ENCODE measurements at places on chromosomes 6 and 20.
A peak's percentile ranks its signal among the peaks of the same experiment; 100 is the strongest.

- no peaks in the 10 kb centered on the region for H3K36me3 ChIP-seq
- no peak overlapping the region for H3K4me3 ChIP-seq
- no peak overlapping the region for H3K27ac ChIP-seq
- no peaks in the 10 kb centered on the region for H3K27me3 ChIP-seq
- DNase-seq = no peak
Measured at GRCh38 chr6:49052901-49053300, 410.2 kb downstream of the MMUT start.

- peaks cover 5% of the 10 kb centered on the region for H3K4me1 ChIP-seq
- no peaks in the 10 kb centered on the region for H3K27me3 ChIP-seq
- DNase-seq = no peak
Measured at GRCh38 chr6:119895626-119896025, 546.1 kb upstream of the MAN1A1 start.

DNA sequence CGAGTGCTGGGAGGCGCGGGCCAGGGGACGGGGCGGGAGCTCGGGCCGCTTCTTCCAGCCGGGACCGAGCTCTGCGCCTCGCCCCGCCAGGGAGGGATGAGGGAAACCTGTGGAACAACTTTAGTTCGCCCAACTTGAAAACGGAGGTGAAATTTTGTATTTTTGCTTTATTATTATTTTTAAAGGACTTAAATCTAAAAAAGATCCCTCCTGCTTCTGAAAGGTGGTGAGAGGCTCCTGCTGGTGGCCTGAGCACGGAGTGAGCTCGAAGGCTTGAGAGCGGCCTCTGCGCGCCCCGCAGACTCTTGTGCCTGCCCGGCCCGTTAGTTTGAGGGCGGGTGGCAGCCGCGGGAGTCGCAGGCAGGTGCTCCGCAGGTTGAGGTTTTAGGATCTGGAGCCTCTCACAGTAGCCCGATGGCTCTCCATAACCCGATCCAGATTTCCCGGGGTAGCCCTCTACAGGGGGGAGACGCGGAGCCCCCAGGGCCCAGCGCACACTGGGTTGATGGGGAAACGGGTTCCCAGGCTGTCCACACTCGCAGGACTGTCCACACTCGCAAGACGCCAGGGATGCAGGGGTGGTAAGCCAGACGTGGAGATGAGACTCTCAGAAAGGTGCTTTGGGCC, 46.2 kb upstream of the SUPT3H start:
- H3K4me1 ChIP-seq = peaks cover 31% of the 10 kb centered on the region
- peaks cover 22% of the 10 kb centered on the region for H3K27me3 ChIP-seq
- peak; percentile 14 for DNase-seq
- H3K27ac ChIP-seq = no peak overlapping the region
- H3K4me3 ChIP-seq = peak overlapping the region; percentile 62
- H3K36me3 ChIP-seq = no peaks in the 10 kb centered on the region

DNA sequence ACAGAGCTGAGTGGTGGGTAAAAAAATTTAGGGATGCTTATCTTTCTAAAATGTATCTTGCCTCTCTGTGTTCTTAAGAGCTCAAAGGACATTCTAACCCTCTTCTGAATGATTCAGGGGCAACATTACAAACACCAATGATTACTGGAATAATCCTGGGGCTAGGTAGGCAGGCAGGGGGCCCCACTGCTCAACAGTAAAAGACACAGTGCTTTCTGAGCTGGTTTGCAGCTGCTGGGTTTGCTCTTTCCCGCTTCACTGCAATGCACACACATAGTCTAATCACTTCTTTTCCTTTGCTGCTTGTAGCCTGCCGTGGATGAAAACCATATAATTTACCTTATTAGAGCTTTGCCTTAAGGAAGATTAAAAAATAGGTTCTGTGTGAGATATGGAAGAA, 23.9 kb downstream of the CLDN20 start:
- H3K4me1 ChIP-seq = peaks cover 3% of the 10 kb centered on the region
- H3K27me3 ChIP-seq = no peaks in the 10 kb centered on the region
- DNase-seq = no peak
- H3K4me3 ChIP-seq = no peak overlapping the region
- no peak overlapping the region for H3K27ac ChIP-seq

DNA sequence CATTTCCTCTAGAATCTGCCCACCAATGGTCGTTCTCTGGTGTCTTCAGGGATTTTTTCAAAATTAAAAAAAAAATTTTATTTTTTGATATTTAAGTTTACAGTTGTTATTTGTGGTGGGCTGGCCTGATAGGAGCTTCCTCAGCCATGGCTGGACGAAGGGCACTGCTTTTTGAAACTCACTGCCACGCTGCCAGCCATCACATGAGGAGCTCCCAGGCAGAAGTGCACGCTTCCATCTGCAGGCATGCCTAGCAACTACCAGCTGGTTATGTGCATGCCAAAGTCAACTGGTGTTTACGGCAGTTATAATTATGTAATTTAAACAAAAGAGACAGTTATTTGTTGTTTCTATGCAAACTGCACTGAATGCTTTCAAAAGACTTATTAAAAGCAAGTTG, 105.1 kb downstream of the IRF4 start:
- H3K36me3 ChIP-seq = peaks cover 10% of the 10 kb centered on the region
- peaks cover 16% of the 10 kb centered on the region for H3K4me1 ChIP-seq
- H3K27ac ChIP-seq = no peak overlapping the region
- H3K4me3 ChIP-seq = no peak overlapping the region
- DNase-seq = no peak

DNA sequence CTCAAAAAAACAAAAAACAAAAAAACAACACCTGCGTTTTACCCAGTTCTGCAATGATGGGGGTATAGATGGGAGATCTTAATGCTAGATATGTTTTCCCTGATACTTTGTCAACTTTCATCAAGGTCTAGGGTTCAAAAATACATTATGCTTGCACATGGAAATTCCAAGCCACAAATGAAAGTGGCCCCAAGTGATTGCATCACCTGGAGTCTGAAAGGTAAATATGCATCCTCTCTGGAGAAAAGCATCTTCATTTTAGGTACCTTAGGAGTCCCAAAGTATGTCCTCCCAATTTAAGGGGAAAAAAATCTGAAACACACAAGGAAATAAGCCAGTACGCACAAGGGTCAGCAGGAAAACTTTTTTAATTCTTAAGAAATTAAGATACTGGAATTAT, 12.6 kb upstream of the ZC3H12D start:
- H3K4me1 ChIP-seq = peaks cover 26% of the 10 kb centered on the region
- H3K27me3 ChIP-seq = no peaks in the 10 kb centered on the region

DNA sequence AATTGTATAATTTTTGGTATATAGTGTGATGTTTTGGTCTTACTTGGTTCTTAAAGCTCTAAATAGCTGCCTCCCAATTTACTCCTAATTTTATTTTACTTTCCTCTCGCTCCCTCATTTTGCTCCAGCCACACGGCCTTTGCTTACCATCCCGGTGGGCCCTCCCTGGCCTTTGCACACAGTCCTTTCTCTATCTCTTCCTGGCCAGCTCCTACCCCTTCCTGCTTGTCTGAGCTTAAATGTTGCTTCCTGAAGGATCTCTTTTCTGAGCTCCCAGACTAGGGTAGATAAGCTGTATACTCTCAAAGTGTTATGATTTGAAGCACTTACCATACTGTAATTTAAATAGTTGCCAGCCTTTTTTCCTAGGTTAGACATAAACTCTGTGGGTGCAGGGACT, 121.7 kb downstream of the UTRN start:
- no peaks in the 10 kb centered on the region for H3K27me3 ChIP-seq
- H3K4me1 ChIP-seq = peaks cover 28% of the 10 kb centered on the region
- H3K4me3 ChIP-seq = no peak overlapping the region
- no peak for DNase-seq
- peaks cover 40% of the 10 kb centered on the region for H3K36me3 ChIP-seq
- no peak overlapping the region for H3K27ac ChIP-seq

- no peak overlapping the region for H3K4me3 ChIP-seq
- H3K27ac ChIP-seq = no peak overlapping the region
- H3K4me1 ChIP-seq = peaks cover 3% of the 10 kb centered on the region
- DNase-seq = no peak
- no peaks in the 10 kb centered on the region for H3K36me3 ChIP-seq
- peaks cover 3% of the 10 kb centered on the region for H3K27me3 ChIP-seq
Measured at GRCh38 chr6:43940393-43941087, 170.5 kb downstream of the VEGFA start.

DNA sequence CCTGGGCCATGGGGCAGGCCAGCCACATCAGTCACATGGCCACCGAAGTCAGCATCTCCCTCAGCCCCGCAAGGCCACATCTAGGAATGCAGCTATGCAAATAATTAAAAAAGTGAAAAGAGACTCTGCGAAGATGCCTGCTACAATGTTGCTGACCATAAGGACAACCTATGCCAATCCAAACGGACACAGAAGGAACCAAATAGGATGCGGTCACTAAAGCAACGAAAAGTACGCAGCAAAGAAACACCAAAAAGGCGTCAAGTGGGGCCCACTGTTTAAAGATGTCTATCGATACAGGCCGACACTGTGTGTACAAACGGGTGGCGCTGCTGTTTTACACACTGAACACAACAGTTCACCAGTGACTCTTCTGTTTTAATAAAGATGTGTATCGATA, 56.4 kb downstream of the TAF4 start:
- H3K27me3 ChIP-seq = no peaks in the 10 kb centered on the region
- no peak overlapping the region for H3K4me3 ChIP-seq
- H3K4me1 ChIP-seq = peaks cover 5% of the 10 kb centered on the region
- peaks cover 21% of the 10 kb centered on the region for H3K36me3 ChIP-seq

DNA sequence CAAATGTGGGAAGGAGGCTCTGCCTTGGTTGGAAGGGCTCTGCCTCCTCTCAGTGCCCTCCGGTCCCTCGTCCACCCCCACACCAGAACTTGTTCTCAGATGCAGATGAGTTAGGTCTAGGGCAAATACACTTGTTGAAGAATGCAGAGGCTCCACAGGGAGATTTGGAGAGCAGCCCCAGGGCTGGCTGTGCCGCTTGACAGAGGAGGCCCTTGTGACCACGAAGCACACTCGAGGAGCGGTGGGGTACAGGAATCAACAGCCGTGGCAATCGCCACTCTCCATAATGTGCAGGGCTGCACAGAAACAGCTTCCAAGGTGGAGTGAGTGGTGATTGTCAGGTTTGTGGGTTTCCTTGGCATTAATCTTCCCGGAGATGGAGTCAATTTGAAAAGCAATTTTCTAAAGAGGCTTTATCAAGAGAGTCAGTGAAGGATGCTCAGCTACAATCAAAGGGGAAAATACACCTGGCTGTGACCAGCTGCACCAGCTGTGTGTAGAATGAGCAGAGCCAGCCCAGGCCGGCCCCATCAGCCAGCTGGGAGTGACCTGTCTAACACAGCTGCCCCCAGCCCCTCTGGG, 59.5 kb downstream of the BFSP1 start:
- no peak overlapping the region for H3K27ac ChIP-seq
- H3K27me3 ChIP-seq = peaks cover 4% of the 10 kb centered on the region
- H3K36me3 ChIP-seq = no peaks in the 10 kb centered on the region
